ENCODE measurements at places on chromosomes 6 and 20. TPM values are rescaled to one million over a fixed set of nuclear protein-coding genes. Genes with fewer than 3 reads are reported as not detected.

EYA4 gene
- 33.7 TPM for total RNA-seq

KCNK16 gene
- not detected for total RNA-seq

RRAGD gene
- total RNA-seq = 28.8 TPM

AIF1 gene
- not detected for total RNA-seq

OR5V1 gene
- total RNA-seq = not detected

ATP5F1E gene
- total RNA-seq = 50.5 TPM

EDN1 gene
- 6.7 TPM for total RNA-seq

ULBP1 gene
- 3.4 TPM for total RNA-seq

DSP gene
- 0.02 TPM for total RNA-seq

CLVS2 gene
- total RNA-seq = not detected

RGL2 gene
- 17.5 TPM for total RNA-seq
